Naive thymus-derived CD4-positive, alpha-beta T cell (primary cell): ENCODE measurements at places on chromosomes 12 and 14. TPM values are rescaled to one million over a fixed set of nuclear protein-coding genes. Genes with fewer than 3 reads are reported as not detected.

DNA sequence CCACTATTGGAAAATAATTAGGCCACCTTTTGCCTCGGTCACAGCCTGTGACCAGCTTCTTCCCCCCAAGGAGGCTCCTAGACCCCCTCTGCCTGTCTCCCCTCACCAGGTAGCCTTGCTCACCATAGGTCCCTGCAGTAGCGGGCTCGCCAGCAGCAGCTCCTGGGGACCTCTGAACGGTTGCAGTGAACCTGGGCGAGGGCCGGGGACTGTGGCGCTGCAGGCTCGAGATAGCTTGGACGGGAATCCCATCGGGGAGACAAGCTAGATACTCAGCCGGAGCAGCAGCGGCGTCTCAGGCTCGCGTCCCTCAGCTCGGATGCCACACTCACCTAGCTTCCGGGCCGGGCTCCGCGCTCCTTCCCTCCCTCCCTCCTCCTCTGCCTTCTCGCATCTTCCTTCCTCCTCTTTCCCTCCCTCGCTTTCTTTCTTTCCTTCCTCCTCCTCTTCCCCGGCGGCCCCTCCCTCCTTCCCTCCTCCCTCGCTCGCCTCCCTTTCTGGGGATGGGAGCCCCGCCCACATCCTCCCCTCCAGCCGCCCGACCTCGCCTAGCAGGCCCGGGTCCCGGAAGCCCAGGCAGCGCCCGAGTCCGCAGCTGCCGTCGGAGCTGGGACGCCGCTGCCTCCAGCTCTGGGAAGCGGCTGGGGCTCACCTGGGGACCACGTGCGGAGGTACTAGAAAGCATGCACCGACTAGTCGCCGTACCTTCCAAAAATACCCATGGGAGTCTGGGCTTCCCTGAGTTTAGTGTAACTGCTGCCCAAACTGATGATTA, at the start of gene BMP4:
BMP4 (minus strand) TSS at position 399 of the 775 bp plus-strand sequence. CDS start 4,603 bp downstream, outside the sequence.
- H3K36me3 ChIP-seq: no peaks in the 10 kb centered on the region
- H3K27ac ChIP-seq: no peak within 1 kb of the TSS

The CRY1 gene
- total RNA-seq: 46.9 TPM

The PACS2 gene
- 75.4 TPM for total RNA-seq

The IL22 gene
- total RNA-seq: 1.6 and 1.8 TPM in 2 replicates

DNA sequence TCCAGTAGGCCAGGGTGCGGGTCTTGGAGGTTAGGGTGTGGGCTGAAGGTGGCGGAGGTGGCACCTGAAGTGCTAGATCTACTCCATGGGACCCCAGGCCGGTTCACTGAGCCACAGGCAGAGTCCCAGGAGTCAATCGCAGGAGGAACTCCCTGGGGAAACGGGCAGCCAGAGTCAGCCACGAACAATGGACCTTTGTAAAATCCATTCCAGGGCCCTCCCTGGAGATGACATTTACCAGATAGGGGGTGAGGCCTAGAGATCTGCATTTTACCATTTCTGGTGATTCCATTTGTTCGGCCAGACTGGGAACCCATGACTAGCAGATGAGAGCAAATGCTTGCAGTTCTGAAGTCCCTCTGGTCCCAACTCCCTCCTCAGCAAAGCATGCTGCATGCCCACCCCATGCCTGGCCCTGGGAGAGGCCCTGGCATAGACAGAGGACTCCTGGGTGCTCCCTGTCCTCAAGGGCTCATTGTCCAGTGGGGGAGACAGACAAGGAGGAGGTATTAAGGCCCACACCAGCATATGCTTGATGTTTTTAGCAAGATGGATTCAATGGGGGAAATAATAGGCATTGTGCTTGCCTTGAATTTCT, 115.5 kb downstream of the EML1 start:
- H3K4me1 ChIP-seq: no peaks in the 10 kb centered on the region
- no peaks in the 10 kb centered on the region for H3K27me3 ChIP-seq
- no peak for DNase-seq

DNA sequence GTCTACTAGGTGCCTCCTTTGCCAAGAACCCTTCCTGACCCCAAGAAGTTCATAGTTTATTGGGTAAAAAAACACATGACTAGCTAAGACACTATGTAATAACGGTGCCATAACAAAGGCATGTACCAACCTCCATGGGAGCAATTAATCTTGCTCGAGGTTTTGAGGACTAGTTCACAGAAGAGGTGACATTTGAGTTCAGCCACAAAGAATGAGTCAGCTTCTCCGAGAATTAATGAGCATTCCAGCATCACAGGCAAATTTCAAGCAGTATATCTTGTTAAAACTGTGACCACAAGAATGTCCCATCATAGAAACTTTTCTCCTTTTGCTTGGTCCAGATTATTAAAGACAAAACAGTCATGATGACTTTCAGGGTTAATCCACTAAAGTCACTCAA, 113.0 kb upstream of the RAP1B start:
- no peak for DNase-seq
- H3K27me3 ChIP-seq: no peaks in the 10 kb centered on the region
- H3K36me3 ChIP-seq: no peaks in the 10 kb centered on the region
- no peak overlapping the region for H3K4me3 ChIP-seq

The RNASE4 gene
- 4.2 TPM for total RNA-seq

The TMEM233 gene
- not detected for total RNA-seq

- H3K4me3 ChIP-seq: no peak overlapping the region
- H3K27me3 ChIP-seq: no peaks in the 10 kb centered on the region
- H3K4me1 ChIP-seq: no peaks in the 10 kb centered on the region
- H3K27ac ChIP-seq: no peak overlapping the region
- no peaks in the 10 kb centered on the region for H3K36me3 ChIP-seq
- DNase-seq: no peak
Measured at GRCh38 chr14:22650046-22650739, 6.0 kb upstream of the OR6J1 start.

DNA sequence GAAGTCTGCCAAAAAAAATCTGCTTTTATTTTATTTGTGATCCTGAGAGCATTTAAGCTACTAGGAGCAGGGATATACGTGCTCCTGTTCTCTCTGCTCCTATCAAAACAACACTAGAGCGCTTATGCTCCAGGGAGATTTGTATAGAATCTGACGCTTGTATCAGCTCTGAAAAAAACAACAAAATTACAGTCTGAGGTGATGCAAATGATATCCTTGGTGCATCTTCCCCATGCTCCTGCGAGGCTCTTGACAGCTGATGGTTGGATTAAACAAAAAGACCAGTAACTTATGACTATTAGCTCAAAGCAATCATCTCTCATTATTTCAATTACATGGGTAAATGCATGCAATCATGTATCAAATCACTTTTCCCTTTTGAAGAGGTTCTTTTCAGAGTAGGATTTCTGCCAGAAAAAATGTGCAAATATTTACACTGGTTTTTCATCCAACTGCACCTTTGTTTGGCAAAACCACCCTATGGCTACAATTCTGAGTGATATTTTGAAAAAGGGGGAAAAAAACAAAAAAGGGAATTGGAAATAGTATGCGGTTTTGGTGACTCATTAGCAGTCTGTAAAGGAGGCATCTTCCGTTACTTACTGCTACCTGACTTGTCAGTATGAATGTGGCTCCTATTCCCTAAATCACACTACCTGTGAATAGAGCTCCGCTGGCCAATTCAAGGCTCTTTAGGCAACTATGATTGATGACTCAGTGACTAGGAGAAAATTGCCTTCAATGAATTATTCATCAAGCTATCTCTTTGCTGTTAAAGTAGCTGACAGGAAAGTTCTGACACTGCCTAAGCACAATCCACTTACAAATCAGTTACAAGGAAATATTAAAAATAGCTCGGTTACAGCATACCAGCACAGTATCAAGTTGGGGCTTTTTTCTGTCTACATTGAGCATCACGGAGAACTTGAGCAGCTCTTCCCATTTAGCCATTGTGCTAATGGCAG, 450.0 kb downstream of the FOXG1 start:
- no peak overlapping the region for H3K4me3 ChIP-seq
- no peaks in the 10 kb centered on the region for H3K36me3 ChIP-seq
- H3K4me1 ChIP-seq: no peaks in the 10 kb centered on the region

DNA sequence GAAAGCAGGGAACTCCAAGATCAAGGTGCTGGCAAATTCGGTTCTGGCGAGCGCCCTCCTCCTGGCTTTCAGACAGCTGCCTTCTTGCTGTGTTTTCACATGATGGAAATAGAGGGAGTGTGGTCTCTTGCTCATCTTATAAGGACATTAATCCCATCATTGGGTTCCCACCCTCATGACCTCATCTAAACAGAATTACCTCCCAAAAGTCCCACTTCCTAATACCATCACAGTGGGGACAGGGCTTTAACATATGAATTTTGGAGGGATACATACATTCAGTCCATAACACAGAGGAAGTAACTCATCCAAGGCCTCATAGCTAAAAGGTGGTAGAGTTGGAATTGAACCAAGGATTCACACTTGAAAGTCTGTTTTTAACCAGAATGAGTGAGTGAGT, 28.6 kb downstream of the DYRK2 start:
- no peak for DNase-seq
- no peaks in the 10 kb centered on the region for H3K4me1 ChIP-seq
- peaks cover 10% of the 10 kb centered on the region for H3K36me3 ChIP-seq

DNA sequence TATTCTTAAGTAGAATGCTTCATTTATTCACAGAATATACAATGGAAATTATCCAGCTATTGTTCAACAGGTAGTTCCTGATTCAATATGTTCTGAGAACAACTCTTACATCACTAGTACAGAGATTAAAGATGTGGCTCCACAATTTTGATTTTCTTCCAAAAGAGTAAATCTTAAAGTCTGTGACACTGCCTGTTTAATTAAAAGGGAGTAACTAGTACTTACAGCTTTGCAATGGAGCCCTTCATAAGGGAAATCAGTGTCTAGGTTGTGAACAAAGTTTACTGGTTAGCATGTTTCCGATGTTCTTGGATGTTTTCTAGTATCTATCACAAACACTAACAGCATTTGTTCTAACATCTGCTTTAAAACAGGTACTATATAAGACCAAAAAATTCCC, 30.8 kb downstream of the MIA2 start:
- no peaks in the 10 kb centered on the region for H3K27me3 ChIP-seq
- DNase-seq: no peak
- H3K4me1 ChIP-seq: peaks cover 14% of the 10 kb centered on the region
- H3K27ac ChIP-seq: no peak overlapping the region
- no peak overlapping the region for H3K4me3 ChIP-seq
- peaks cover 12% of the 10 kb centered on the region for H3K36me3 ChIP-seq

DNA sequence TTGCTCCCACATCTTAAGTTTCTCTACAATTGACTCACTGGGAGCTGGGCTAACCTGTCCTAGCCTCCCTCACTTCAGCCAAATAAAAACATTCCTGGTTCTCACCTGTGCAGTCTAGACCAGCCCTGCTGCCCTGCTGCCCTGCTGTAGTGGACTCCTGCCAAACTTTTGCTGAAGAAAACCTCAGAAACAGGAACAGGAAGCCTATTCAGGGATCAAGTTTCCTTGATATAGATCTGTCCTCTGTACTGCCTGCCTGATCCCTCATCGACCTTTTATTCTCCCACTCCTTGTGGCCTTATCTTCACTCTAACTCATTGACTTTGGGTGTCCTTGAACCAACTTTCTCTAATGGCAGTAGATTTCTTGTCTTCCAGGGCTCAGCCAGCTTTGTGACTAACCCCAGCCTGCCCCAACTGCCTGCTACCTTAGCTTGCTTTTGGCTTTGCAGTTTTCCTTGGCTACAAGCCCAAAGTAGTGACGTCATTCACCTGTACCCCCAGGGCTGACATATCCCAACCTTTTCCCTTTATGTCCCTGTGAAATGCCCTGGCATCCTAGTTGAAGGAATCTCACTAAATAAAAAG, 234.8 kb downstream of the DUSP6 start:
- no peaks in the 10 kb centered on the region for H3K36me3 ChIP-seq
- no peaks in the 10 kb centered on the region for H3K4me1 ChIP-seq
- H3K27ac ChIP-seq: no peak overlapping the region

The LTB4R2 gene
- total RNA-seq: 25.2 TPM
